ENCODE measurements at places on chromosomes 7 and 10.

- no peak for DNase-seq
Observed at GRCh38 chr10:118734475-118734874, 20.3 kb downstream of the CACUL1 start.

- no peak for DNase-seq
Observed at GRCh38 chr10:128338951-128339350, 212.7 kb upstream of the MKI67 start.

DNA sequence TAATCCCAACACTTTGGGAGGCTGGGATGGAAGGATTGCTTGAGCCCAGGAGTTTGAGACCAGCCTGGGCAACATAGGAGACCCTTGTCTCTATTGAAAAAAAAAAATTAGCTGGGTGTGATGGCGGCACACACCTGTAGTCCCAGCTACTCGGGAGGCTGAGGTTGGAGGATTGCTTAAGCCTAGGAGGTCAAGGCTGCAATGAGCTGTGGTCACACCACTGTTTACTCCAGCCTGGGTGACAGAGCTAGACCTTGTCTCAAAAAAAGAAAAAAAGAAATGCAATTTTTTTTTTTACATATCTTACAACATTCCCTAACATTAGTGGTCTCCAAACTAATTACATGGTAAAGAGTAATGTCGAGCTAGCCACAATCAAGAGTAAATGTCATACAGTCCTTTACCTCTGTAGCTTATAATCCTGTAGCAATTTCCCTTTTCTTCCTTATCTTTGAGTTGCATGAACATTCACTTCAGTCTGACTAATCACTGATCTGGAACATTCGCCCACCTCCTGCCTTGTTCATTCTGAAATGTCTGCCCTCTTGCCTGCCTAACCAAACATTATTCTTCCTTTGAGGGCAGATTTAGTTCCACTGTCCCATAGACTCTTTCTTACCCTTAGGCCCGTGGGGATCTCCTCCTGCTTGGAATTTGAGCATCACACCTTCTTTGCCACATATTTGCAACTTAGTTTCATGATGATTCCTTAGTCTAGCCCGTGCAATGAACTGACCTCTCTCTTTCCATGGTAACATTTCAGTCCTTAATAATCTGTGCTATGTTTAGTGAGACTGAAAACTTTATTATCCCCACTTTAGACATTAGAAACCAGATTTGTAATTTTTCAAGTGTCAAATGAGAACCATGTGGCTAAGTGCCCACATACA, 4.8 kb upstream of the VCL start:
- no peak for DNase-seq

- no peak for DNase-seq
Observed at GRCh38 chr7:68722044-68722443, 876.2 kb upstream of the AUTS2 start.

DNA sequence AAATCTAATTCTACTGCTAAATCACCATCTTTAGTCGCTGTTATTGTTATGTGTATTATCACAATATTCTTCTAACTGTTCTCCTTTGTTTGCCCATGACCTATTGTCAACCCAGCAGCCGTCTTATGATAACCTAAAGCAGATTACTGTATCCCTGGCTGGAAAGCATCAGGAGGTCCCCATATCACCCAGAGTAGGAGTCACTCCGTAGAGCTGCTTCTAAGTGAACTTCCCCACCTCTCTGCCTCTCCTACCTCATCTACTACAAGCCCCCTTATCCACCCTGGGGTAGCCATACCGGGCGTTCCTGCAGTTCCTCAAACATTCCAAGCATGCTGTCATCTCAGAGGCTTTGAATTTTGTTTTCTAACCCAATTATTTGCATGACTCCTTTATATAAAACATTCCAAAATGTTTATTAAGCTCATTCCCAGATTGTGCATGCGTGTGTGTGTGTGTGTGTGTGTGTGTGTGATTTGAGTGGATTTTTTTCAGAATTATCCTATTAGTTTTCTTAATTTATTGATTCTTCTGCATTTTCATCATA, 39.7 kb downstream of the POU6F2 start:
- no peak for DNase-seq

DNA sequence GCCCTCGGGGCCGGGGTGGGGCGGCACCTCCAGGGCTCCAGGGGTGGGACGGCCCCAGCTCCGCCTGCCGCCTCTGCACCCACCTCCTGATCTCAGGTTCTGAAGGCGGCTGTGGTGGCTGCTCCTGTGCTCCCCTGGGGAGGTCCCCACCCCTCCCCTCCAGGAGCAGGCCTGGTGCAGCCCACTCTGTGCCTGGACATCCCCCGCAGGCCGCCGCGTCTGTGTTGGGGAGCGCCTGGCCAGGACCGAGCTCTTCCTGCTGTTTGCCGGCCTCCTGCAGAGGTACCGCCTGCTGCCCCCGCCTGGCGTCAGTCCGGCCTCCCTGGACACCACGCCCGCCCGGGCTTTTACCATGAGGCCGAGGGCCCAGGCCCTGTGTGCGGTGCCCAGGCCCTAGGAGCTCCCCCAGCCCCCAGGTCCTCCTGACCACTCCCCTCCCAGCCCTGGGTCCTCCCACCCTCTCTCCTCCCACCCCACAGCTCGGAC, 5.5 kb downstream of the CYP2W1 start:
- DNase-seq, result no peak

GRCh38 chr10:93028883-93029282, 31.7 kb upstream of the CYP26C1 start:
- DNase-seq, result no peak

GRCh38 chr10:105963334-105963884, 1201.1 kb downstream of the SORCS1 start:
- DNase-seq, result no peak

DNA sequence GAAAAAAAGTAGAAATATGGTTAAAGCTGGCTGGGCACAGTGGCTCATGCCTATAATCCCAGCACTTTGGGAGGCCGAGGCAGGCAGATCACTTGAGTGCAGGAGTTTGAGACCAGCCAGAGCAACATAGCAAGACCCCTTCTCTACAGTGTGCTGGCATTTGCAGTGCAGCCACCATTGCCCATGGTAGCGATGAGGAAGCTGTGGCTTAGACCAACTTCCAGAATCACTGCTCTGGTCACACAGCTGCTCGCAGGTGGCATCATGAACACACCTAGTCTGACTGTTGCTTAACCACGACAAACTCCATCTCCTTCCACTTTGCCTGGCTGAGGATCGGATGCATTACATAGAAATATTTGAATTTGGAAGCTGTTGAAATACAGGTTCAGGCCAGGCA, 137.1 kb downstream of the CUX1 start:
- no peak for DNase-seq

- no peak for DNase-seq
Observed at GRCh38 chr7:112462236-112462635, 12.0 kb downstream of the IFRD1 start.

- DNase-seq, result no peak
Observed at GRCh38 chr10:8088504-8088903, 34.0 kb downstream of the GATA3 start.

DNA sequence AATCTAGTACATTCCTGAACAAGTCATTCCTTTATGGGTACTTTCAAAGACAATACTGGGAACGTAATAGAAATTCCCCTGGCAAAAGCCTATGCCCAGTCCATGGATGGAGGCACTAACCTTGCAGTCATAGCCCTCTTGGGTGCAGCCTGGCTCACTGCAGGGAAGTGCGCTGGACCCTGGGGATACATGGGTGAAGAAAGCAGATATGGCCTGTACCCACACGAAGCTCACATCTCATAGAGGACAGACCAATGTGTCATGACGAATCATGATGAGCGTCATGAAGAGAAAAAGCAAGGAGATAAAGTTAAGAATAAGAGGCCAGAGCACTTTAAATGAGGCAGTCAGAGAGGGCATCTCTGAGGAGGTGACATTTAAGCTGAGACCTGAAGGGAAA, 11.8 kb downstream of the PRLHR start:
- no peak for DNase-seq

- DNase-seq, result no peak
Observed at GRCh38 chr10:6195376-6195775, 7.4 kb upstream of the PFKFB3 start.

GRCh38 chr10:132230557-132231210, 43.9 kb downstream of the DPYSL4 start:
- DNase-seq, result no peak

GRCh38 chr10:24255881-24256311, 47.0 kb downstream of the KIAA1217 start:
- DNase-seq, result no peak

GRCh38 chr10:103557455-103557854, 64.0 kb downstream of the NEURL1 start:
- no peak for DNase-seq

DNA sequence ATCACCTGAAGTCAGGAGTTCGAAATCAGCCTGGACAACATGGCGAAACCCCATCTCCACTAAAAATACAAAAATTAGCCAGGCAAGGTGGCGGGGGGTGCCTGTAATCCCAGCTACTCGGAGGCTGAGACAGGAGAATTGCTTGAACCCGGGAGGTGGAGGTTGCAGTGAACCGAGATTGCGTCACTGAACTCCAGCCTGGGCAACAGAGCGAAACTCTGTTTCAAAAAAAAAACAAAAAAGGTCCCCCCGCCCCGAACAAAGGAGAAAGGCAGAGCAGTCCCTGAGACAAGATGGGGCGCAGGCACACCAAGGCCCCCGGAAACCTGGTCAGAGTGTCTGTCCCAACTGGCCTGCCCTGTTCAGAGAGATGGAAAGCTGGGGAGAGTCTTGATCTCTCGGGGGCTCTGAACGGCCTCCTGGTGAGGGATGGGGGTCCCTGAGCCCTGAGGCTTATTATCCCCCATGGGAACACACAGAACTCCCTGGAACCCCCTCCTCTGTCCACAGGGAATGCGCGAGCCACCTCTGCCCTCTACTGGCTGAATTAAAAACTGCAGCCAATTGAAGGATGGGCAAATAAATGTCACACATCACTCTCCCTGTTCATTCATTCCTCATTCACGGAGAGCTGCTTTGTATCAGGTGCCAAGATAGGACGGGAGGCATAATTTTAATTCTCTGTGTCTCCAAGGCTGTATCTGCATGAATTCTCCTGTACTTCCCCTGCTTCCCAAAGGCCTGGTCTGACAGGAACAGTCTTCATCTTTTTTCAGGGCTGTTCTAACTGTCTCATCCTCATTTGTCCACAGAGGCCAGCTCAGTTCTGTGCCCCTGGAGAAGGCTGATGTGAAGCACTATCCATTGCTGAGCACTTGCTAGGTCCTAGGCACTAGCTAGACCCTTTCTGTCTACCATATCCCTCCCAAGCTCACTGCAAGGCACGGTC, 28.9 kb downstream of the MAT1A start:
- DNase-seq, result no peak

DNA sequence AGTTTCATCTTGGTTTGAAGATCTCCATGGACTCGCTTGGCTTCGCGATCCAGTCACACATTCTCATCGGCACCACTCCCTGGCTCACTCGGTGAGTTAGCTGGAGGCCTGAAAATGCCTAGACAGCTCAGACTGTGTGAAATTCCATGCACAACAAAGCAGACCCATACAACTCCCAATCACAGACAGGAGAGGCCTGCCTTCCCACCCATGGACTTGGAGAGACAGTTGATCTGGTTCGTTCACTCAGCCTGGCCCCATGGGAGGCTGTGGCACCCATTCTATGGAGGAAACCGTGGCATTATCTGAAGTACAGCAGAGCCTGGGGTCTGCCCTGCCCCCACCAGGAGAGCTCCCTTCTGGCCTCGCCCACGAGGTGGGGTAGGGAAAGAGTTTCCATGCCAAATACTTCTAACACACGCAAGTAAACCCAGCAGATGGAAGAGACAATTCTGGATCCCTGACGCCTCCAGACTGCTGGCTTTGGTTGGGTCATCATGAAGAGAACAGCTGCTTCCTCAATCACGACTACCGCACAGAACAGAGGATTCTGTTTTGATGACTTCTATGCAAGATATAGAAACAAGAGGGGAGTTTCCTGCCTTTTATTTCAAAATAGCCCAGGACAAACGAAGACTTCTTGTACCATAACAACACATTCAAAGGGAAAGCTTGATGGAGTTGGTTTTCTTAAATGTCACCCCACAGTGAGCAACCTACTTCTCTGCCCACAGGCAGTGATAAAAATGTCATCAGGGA, 15.9 kb downstream of the FAM53B start:
- no peak for DNase-seq

GRCh38 chr7:67021260-67021659, 24.6 kb downstream of the TYW1 start:
- DNase-seq, result no peak

- no peak for DNase-seq
Observed at GRCh38 chr10:126101325-126101724, 205.0 kb downstream of the FANK1 start.

- DNase-seq, result no peak
Observed at GRCh38 chr7:40700653-40701421, 566.0 kb downstream of the SUGCT start.

DNA sequence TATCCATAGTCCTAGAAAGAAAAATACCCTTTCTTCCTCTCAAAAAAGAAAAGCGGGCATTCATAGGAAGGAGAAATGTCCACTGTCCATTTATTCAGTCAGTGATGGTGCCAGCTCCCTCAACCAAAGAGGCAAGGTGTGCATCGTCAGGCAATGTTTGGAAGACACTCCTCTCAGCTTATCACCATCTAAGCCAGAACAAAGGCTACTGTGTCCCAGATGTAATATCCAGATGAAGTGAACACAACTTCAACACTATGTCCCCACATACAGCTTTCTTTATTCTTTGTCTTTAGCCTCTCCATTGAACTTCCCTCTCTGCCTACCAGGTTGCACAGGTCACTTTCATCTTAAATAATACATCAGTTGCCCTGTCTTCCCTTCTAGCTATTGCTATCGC, 131.4 kb upstream of the RNF32 start:
- DNase-seq, result no peak

DNA sequence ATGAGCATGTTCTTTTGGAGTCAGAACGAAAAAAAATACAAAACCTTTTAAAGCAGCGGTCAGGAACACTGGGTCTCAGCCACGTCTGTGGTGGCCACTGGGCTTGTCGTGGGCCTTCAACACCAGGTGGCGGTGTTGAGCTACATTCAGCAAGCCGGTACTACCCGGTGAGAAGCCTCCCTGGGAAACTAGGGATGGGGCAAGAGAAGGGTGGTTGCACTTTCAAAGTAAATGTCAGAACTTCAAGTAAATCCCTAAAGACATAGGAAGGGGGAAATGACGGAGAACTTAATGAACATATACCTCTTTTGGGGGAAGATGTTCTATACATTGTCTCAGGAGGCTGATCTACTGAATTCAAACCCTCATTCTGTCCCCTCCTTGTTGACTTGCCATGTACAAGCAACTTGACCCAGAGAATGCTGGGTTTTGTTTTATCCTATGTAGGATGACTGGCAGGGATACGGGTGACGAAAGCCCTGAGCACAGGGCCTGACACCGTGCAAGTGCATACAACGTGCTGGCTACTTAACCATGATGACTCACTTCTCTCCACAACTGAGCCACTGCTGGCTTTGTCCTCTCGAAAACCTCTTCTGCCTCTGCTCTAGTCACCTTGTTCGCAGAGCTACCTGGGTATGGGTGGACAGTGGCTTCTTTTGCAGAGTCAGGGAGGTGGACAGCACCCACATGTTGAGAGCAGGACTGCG, 49.0 kb upstream of the BAMBI start:
- no peak for DNase-seq

- no peak for DNase-seq
Observed at GRCh38 chr7:44416941-44417340, 73.5 kb downstream of the NUDCD3 start.
